ENCODE measurements at places on chromosomes 11 and 22.

DNA sequence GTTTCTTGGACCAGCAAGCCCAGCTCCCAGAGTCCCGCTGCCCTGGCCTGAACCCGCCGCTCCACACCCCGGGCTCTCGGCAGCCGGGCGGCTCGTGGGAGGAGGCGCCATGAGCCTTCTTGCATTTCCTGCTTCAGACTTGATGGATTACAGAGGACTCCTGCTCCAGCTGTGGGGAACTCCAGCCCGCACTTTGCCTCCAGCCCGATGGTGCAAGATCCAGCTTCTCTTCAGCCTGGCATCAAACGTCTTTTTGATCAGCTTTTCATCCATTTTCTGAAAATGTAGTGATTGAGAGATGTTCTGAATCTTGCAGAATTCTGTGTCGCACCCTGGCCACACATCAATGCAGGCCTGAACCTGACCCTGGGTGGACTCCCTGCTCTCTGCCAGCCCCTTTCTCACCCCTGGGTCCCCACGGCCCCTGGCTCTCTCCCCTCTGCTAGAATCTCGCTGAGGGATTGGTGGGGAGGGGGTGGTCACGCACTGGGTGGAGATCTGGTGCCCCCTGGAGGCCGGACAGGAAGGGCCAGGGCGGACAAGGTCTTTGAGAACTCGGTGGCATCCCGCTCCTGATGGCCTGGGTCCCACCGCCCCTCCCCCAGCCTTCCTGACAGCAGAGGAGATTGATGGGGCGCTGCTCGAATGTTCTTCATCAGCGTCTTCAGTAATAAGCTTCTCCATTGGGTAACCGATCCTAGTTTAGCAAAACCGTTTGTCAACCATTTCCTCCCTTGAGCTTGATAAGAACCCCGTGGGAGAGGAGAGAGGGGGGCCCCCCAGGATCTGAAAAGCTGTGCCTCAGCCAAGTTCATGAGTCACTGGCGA lies 12.1 kb upstream of the NFAM1 start:
- DNase-seq, result peak; percentile 95

- DNase-seq, result no peak
Measured at GRCh38 chr11:5007561-5007960, 12.9 kb downstream of the OR51L1 start.

GRCh38 chr11:70761094-70761907 lies 363.0 kb downstream of the CTTN start:
- no peak for DNase-seq

GRCh38 chr22:16810188-16810802 lies 14.9 kb downstream of the XKR3 start:
- DNase-seq, result no peak

- no peak for DNase-seq
Measured at GRCh38 chr11:81990659-81991443, 742.8 kb downstream of the FAM181B start.

- no peak for DNase-seq
Measured at GRCh38 chr11:5225480-5225871, 1.4 kb downstream of the HBB start.

DNA sequence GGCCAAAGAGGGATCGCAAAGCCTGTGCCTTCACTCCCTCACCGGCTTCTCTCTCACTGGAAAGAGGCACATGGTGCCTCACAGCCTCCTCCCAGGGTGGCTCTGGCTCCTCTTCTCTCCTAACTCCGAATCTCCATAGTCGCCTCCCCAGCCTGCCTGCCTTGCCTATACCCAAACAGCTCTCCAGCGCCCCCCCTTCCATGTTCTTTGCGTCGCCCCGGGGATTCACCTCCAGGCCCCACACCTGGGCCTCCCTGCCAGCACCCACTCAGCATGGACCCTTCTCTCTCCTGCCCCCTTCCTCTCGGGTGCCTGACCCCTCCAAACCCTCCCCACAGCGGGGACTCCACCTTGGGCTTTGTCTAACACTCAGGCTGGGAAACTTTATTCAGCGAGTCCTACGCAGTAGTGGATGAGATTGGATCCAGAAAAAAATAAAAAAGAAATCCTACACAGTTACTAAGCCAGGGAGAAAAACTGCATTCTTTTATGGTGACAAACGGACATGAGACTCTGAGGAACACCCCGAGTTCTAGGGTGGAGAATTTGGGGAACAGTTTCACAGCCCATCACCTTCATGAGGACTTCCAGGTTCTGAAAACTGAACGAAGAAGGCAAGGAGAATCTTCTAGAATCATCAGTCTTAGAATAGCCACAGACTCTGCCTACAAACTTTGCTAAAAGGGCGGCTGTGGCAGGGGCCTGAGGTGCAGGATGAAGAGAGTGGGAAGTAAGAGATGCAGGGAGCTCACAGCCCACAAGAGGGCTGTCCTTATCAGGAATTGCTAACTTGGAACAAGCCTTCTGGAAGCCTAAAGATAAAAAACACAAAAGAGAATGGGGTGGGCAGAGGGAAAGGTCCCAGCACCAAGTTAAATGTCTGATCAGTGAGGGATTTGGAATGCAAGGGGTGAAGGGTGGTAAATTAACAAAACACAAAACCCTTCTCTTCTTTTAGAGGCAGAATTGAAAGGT lies 5.3 kb downstream of the PPM1F start:
- peak; percentile 49 for DNase-seq

GRCh38 chr11:68113986-68114385 lies 7.2 kb downstream of the CHKA start:
- DNase-seq, result peak; percentile 77

- peak; percentile 73 for DNase-seq
Measured at GRCh38 chr11:57649826-57650738, at the start of gene YPEL4. Gene YPEL4, minus strand, starts transcription at chr11:57649912. Its CDS starts 2,805 bp downstream, at chr11:57647107.

DNA sequence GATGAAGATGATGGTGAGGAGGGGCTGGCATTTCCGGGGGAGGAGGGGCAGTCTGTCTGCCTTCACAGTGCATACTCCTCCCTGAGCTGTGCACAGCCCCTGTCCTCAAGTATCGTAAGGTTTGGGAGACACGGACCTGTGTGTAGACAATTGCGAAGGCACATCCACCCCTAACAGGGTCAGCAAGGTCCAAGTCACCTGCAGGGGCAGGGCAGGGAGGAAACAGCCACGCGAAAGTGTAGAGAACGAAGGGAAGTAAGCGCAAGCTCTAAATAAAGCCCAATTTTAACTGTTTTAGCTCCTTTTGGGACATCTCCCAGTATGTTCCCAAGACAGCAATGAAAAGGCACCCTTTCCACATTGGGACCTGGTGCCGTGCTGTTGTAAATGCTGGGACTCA lies 448.2 kb downstream of the TBC1D22A start:
- DNase-seq, result no peak

DNA sequence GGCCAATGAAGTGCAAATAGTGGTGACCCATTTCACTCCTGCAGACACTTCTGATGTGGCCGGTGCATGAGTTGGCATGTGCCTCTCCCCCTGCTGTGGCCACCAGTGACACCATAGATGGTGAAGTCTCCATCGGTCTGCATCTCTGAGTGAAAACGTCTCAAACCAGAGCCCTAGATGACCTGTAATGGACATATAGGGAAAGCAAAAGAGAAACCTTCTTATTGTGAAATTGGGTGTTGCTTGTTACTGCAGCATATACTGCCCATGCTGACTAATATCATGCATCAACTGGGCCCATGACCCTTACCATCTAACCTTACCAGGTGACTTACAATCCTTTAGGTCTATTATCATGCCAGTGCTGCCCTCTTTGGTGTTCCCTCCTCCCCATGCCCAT lies 11.7 kb upstream of the VPS37C start:
- DNase-seq, result no peak

GRCh38 chr22:50531962-50532674 lies 2.3 kb upstream of the TYMP start:
- peak; percentile 84 for DNase-seq

DNA sequence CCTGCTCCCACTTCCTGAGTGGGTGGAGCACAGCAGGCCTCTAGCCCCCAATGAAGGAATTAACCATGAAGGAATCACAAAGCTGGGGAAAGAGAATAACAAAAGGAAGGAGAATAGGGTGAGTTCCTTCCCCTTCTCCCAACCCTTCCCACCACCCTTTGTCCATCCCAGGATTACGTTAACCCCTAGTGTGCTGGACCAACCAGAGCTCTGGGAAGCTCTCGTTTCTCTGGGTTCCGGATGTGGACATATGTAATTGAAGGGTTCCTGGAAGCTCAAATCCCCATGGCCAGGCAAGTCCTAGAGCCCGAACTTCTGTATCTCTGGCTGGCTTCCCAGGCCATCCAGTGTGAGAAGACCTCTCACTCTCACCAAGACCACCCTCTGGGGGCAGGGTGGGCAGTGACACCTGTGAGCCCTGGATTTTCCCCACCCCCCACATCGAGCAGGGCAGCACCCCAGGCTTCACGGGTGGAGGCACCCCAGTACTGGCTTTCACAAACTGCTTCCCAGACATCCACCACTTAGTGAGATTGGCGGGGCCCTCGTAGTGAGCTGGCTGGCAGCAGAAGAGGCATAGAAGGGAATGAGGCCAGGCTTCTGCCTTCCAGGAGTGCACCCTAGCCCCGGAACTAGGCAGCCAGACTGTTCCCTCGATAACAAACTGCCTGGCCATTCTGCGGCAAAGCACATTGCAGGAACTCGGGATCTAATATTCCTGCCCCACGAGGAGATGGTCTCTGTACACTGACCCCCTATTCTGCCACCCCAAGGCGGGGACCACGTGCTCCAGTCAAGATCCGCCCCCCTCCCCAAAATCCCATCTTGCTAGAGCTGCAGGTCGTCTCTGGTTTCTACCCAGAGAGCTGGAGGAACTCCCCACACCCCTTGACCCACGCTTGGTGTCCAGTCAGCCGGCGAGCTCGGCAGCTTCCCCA lies 2.1 kb downstream of the NECTIN1 start:
- DNase-seq, result no peak

GRCh38 chr22:26461188-26461810 lies 22.3 kb downstream of the HPS4 start:
- DNase-seq, result peak; percentile 20

GRCh38 chr11:459511-460220 lies 9.6 kb downstream of the PTDSS2 start:
- no peak for DNase-seq

DNA sequence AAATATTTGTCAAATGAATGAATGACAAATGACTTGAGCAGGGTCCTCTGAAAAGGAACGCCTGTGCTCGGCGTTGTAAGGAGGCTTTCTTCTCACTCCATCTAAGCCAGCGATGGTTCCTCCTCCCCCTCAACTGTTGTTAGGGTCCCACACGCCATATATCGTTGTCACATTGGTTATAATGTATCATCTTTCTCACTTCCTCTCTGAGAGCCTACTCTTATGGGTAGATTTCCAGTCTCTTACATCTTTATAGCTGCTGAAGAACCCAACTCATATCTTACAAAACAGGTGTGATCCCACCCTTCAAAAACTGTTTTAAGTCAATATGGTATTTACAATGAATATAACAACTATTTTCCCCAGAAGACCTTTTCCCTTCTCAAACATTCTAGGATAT lies 81.5 kb downstream of the NAV2 start:
- no peak for DNase-seq

DNA sequence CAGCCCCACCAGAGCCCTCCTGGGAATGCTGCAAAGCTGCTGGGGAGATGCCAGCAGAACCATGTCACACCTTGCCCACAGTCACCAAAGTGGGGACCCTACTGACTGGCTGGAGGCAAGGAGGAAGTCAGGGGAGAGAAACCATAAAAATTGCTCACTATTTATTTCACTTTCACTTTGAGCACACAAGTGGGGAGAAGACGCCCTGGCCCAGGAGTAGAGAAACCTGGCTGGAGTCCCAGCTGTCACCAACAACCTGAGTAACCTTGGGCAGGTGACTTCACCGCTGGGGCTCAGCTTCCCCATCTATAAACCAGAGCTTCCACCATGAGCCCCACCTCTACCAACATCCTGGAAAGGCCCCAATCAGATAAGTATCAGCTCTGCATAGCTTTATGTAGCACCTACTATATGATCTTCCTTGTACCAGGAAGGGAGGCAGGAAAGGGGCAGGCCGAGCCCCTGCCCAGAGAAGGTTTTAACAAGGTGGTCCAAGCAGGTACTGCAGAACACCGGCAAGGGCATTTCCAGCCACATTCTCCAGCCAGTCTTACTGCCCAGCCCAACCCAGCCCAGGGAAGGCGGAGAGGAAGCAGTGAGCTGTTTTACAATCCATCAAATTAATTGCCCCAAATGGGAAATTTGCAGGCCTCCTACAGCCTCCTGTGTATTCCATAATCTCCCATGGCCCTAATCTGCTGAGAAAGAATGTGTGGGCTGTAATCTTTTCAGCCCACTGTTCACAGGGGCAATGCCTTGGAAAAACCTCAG lies 27.6 kb downstream of the PLEKHA7 start:
- DNase-seq, result peak; percentile 68

GRCh38 chr22:23913306-23913660 lies 19.1 kb downstream of the MIF start:
- DNase-seq, result no peak

Measured in lung (tissue), 17 donors.